IPS DF 19.7 (cell line): ENCODE measurements at places on chromosomes 3 and 15.
A peak's percentile ranks its signal among the peaks of the same experiment; 100 is the strongest.

DNA sequence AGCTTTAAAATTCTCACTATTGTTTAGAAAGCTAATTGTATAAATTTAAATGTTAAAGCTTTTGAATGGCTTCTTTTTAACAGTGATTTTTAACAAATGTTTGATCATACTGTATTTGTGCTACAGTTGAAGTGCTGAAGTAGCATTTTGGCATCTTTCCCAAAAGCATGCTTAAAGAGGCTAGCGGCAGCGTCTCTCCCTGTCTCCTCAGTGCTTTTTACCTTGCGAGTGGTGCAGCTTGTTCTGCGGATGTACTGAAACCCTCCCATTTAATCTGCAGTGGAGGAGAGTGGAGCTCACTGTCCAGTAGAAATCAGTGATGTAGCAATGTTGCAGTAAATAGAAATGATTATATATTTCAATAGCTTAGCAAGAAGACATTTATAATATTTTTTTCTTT, 43.7 kb downstream of the LRRC49 start:
- DNase-seq = no peak

GRCh38 chr3:98246142-98246541, 17.9 kb upstream of the OR5H6 start:
- no peak for DNase-seq

- no peak for DNase-seq
Measured at GRCh38 chr3:143707848-143708247, 140.4 kb downstream of the SLC9A9 start.

DNA sequence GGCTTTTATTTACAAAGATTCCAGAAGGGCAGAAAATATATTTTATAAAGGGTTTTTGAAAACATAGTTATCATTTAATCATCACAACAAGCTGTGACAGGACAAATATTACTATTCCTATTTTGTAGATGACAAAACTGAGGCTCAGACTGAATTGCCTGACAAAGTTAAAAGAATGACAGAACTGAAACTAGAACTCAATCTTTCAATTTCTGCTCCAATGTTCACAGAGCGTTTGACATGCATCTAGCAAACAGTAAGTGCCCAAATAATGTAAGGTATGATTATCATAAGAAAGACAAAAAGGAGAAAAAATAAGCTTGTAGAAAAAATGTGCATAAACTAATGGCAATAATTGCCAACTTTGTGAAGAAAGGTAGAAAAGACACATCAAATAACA, 61.9 kb downstream of the SCAPER start:
- no peak for DNase-seq

DNA sequence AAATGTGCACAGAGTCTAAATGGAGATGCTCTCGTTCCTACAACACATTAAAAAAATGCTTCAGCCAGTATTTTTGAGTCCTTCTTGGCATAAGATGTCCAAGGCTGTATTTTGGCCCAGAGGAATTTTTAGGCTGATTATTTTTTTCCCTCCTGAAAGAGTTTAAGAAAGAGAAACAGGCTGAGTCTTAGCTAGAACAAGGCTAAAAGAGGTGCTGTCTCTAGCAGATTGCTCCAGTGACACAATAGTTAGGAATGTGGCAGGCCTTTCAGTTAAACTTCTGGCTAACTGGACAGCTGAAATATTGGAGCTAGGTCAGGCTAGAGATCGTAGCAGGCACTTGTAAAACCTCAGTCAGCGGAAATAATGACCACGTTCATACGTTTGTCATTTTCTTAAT, 271.4 kb upstream of the RARB start:
- DNase-seq = peak; percentile 42

- DNase-seq = no peak
Measured at GRCh38 chr3:14235912-14236295, 57.3 kb downstream of the LSM3 start.

DNA sequence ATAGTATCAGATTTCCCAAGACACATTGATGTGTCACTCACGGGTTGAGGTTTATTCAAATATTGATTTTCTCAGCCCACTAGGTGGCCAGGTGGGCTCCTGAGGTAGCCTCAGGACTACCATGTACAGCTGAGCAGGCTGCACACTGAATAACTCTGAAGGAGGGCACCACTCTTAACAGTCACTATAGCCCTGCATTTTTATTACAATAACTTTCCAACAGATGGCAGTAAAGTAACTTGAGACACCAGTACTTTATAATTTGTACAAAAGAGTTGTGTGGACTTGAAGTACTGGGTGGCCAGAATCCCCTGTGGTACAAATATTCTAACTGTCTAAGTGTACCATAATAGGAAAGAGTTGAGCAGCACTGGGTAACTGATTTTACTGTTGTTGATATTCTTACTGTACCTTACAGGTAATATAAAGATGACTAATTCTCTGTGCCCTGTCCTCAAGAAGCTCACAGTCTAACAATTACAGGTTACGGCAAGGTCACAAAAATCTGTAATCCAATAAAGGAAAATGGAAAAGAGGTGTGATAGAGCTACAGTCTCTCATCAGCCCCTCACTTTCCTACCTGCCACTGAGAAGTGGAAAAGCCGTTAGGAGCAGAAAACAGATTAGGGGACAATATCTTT, 76.0 kb downstream of the ETFA start:
- no peak for DNase-seq

DNA sequence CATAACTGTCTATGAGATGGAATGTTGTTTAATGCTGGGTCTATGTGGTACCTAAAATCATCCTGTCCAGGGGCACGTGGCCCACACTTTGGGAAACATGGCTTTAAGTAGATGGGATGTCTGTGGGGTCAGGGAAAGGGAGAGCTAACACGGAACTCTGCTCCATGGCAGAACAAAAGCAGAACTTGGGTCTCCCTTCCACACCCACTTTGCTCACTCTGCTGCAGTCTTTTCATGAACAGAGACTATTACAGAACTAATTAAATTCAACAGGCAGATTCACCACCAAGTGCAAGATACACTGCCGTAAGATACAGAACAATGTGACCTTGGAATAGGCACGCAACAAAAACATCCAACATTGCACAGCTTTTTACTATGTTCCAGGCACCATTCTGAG, 28.2 kb downstream of the POPDC2 start:
- no peak for DNase-seq

- no peak for DNase-seq
Measured at GRCh38 chr3:165225604-165226003, 29.4 kb upstream of the SLITRK3 start.

- DNase-seq = no peak
Measured at GRCh38 chr15:73947651-73948050, 21.4 kb downstream of the LOXL1 start.

GRCh38 chr15:99712415-99712814, 20.8 kb downstream of the LYSMD4 start:
- no peak for DNase-seq

DNA sequence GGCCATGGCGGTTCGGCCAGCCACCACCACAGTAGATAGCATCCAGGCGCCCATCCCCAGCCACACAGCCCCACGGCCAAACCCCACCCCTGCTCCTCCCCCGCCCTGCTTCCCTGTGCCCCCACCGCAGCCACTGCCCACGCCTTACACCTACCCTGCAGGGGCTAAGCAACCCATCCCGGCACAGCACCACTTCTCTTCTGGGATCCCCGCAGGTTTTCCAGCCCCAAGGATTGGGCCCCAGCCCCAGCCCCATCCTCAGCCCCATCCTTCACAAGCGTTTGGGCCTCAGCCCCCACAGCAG, 29.5 kb downstream of the PTPN23 start:
- no peak for DNase-seq

DNA sequence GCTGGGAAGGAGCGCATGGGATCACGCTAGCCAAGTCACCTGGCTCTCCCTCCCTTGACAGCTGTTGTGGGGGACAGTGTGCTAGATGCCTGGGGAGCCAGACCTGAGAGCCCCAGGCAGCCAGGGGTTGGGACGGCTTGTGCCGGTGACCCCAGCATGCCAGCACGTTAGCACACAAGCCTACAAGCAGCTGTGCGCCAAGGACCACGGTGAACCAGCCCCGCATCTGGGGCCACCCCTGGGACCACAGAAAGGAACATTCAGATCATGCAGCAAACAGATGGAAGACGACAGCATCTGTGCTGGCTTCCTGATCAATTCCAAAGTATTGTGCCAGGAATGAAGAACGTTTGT, 64.8 kb downstream of the NTRK3 start:
- DNase-seq = no peak

- DNase-seq = no peak
Measured at GRCh38 chr3:185052631-185053030, 100.2 kb downstream of the C3orf70 start.

DNA sequence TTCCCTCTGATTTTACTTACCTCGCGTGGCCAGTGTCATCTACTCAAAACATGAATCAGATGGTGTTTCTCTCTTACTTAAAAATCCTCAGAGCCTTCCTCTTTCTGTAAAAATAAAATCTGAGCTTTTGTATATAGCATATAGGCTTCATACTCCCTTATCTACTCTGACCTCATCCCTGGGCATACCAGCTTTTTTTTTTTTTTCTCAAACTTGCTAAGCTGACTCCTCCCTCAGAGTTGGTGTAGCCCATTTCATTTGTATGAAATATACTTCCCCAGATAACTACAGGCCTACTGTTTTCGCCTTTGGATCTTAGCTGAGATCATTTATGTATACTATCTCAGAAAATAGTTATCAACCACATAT, 648.9 kb upstream of the ALCAM start:
- no peak for DNase-seq

DNA sequence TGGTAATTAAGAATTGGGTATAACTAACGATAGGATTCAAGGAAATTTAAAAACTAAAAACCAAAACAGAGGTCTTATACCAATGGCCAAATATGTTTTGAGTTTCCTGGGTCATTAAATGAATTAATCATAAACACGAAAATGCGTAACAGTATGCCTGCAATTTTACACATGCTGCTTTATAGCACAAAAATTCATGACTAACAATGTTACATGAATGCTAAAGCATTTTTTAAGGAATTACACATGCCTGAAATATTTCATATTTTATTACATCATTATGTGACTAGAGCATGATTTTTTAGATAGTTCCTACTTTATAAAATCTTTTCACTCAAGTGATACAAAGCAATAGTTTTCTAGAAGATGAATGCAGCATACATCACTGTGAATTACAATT, 74.7 kb downstream of the ZNF148 start:
- no peak for DNase-seq

DNA sequence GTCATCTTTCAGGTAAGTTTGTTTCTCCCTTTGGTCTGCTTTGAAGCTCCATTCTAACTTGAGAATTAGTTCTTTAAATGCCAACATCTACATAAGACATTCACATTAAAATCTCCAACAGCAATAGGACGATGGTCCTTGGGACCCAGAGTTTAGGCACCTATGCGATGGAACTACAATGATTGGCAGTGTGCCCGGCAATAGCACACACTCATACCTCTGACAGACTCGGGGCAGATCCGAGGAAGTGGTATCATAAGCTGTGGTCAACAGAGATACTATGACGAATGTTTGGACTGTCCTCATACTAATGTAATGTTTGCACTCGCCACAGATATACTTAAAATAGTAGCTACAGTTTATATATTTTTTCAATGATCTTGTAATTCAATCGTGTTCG, 34.2 kb upstream of the NR2F2 start:
- DNase-seq = no peak

GRCh38 chr3:184568924-184569829, 7.6 kb downstream of the EPHB3 start:
- no peak for DNase-seq

DNA sequence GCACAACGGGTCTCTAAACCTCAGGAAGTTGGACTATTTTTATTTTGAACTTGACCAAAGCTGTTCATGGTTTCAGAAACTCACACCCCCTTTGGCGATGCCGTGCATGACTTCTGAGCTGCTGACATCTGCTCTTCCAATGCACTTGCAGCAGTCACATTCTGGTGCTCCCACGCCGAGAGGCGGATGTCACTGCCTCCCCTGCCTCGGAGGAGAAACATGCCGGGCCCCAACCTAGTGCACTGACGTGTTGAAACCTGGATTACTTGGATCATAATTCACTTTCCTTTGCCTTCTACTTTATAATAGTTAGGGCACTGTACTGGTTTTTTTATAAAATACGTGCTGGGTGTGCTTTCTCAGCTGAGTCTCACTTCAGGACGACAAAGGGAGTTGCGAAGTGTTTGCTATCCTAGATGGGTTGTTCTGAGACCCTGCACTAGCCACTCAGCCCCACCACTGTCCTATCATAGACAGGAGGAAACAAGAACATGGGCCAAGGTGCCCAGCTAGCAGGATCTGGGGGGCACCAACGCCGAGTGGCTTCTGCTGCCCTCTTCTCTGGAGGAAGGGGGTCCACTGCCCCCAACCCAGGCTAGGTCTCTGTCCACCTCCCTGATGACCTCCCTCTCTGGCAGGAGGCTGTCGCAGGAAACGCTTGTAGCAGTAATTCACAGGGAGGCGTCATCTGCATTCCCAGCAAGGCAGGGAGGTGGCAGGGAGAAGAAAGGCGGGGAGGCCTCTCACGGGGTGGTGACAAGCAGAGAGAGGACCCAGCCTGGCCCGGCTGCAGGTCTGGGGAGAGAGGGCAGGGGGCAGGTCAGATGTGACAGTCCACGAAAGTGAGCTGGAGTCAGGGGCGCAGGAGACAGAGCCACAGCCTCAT, 158.8 kb upstream of the IQSEC1 start:
- no peak for DNase-seq

DNA sequence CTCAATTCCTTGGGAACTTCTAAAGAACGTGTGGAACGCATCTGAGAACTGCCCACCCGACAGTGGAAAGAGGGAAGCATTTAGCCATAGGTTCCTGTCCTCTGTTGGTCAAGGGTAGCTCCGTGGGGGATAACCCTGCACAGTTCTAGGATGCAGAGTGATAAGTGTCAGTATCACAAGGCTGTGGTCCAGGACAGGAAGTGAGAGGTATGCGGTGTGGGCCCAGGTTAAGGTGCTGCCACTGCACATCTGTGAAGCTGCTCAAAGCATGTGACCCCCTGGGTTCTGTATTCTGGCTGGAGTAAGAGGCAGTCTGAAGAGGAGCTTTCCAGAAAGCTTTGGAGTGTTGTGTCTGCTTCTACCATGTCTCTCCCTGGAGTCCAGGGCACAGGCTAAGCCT, 51.7 kb upstream of the HES1 start:
- DNase-seq = no peak

DNA sequence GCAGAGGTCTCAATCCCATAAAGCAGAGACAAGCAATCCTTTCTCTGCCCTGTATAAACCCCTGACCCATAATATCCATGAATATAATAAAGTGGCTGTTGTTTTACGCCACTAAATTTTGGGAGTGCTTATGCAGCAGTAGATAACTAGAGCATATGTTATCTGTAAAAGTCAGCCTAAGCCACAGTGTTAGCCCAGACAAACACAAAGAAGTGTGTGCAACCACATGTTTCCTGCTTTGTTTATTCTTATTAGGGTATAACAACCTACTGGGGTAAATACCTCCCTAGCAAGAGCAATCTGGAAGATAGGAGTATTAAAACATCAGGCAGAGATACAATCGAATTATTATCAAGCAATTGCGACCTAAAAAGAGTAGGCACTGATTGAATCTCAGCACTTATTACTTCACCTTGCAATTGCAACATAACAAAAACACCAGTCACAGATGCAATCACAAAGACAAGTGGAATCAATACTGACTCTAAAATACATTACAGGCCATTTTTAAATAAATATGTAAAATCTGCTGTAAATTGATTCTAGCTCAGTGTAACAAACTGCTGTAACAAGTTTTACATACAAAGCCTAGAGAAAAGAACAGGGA, 94.6 kb upstream of the UBE2E2 start:
- no peak for DNase-seq
